ENCODE measurements at places on chromosomes 12 and 14.

- DNase-seq: no peak
These were observed 849.2 kb upstream of the LRFN5 start for GRCh38 chr14:40757376-40757950.

DNA sequence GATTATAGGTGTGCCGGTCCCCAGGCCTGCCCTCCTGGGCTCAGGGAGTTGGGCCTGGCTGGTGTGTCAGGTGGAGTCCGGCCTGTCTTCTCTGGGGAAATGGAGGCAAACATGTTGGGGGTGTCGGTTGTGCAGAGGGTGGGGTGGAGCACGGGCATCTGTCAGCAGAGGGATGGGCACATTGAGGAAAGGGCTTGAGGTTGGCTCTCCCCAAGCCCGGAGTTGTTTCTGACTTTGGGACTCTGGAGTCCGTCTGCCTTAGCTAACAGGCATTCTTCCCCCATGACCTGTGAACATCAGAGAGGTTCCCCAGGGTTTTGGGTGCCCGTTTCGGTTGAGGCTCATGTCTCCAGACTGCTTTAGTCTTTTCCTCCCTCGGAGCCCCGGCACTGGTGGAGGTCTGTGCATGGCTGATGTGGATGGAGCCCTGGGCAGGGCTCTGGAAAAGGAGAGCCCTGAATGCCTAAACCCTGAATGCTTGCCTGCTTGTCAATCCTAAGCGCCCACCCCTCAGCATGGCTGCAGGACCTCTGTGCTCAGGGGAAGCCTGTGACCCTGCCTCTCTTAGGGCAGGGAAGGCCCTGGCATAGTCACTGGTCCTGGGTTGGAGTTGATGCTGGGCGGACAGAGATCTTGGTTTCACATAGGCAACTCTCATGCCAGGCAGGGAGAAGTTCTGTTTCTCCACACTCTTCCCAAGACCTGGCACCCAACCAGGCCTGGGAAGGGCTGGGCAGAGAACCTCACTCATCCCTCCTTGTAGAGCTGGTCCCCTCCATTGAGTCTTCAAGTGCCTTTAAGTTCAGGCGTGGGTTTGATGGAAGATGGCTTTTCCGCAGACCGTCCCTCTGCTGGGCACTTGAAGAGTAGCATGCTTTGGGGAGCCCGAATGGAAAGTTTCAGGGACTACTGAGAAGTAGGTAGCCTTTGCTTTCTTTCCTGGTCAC lies 12.9 kb downstream of the NYNRIN start:
- no peak for DNase-seq

DNA sequence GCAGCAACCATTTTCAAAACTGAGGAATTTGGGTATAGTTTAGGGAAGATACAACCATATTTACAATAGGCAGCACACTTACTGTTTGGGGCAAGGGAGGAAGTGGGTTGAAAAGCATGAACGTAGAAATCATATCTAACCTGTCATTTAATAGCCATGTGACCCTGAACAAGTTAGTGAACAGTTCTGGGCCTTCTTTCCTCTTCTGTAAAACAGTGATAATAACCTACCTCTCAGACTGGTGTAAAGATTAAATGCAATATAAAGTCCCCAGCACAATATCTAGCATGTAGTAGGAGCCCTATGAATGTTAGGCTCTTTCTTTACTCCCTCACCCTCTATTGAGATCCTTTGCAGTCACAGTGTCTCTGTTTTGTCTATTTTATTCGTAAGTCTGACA lies 33.5 kb downstream of the A2ML1 start:
- DNase-seq: no peak

GRCh38 chr12:128611736-128612135 lies 212.0 kb downstream of the SLC15A4 start:
- DNase-seq: no peak

DNA sequence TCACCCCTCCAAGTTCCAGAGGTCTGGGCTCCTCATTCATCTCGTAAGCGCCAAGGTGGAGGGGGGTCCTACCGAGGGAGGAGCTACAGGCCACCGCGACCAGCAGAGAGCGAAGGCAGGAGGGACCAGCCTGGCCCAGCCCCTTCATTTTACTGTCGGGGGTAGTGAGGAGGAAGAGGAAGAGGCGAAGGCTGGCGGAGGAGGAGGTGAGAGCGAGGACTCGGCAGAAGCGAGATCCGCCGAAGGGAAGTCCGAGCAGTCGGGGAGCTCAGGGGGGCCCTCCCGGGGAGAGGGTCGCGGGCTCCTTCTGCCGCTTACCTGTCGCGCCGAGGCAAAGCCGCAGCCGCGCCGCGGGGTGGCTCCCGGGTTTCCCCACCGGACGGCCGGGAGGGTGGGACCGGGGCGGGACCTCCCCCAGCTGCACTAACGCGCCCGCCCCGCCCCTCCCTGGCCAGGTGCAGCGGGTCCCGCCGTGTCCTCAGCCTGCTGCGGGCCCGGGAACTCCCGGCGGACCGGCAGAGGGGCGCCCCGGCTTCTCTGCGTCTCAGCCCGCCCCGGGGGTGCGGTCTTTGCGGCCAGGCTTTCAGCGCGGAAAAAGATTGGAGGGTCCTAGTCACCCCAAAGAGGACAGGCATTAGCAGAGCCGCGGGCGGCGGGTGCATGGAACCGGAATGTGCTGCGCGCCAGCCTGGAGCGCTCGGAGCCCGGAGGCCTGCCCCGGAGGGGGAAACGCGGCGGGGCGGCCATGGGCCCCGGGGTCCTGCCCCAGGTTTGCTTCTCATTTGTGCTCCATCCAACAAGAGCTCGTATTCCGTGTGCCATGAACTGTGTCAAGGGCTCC lies at the start of gene GALNT6:
Gene GALNT6, minus strand, starts transcription at position 124 of the 841 bp plus-strand sequence. CDS start 11,625 bp downstream, outside the sequence.
- peak; percentile 54 for DNase-seq

- DNase-seq: no peak
These were observed 67.1 kb downstream of the PRORP start for GRCh38 chr14:35189422-35189821.

DNA sequence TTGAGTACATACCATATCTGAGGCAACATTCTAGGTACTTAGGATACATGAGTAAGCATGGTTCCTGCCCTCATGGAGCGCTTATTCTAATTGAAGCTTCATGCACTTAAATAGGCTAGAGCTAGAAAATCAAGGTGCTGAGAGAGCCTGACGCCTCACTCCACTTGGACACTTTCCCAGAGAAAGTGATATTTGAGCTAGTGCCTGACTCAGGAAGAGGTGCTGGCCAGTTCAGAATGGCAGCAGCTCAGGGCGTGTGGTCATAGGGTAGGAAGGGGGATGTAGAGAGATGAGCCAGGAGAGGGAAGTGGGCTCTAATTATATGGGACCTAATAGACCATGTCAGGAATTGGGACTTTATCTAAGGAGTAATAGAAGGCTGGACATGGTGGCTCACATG lies 33.3 kb downstream of the TULP3 start:
- DNase-seq: no peak

DNA sequence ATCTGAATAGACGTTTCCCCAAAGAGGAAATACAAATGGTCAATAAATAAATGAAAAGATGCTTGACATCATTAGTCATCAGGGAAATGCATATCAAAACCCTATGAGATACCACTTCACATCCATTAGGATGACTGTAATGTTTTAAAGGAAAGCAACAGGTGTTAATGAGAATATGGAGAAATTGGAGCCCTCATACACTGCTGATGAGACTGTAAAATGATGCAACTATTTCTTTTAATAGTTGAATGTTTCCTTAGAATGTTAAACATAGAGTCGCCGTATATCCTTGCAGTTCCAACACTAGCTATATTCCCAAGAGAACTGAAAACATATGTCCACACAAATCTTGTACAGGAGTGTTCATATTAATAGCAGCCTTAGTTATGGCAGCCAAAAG lies 133.2 kb downstream of the SLC38A4 start:
- no peak for DNase-seq

- no peak for DNase-seq
These were observed 40.2 kb upstream of the OTOGL start for GRCh38 chr12:80059102-80059501.

DNA sequence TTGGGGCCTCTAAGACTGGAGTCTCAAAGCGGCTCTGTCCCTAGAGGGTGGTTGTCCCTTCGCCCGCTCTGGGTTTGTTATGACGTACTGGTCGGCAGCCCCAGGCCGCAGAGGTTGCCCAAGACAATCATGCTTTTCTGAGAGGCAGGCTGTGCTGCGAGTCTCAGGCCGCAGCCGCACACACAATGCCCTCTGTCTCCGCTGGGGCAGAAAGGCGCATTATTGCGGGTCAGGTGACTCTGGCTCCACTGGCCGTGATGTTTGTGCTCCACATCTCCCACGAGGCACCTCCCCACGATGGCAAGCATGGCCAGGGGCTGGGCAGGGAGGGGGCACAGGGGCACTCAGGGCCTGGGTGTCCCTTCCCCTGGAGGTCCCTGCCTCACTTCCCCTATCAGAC lies 21.0 kb upstream of the PLEKHG3 start:
- DNase-seq: no peak

GRCh38 chr12:109347589-109347988 lies at the start of gene MYO1H:
Gene MYO1H, plus strand, starts transcription at chr12:109347900. Its CDS starts 61 bp downstream, at chr12:109347961.
- DNase-seq: no peak

GRCh38 chr12:40993158-40993557 lies 195.0 kb upstream of the PDZRN4 start:
- no peak for DNase-seq

DNA sequence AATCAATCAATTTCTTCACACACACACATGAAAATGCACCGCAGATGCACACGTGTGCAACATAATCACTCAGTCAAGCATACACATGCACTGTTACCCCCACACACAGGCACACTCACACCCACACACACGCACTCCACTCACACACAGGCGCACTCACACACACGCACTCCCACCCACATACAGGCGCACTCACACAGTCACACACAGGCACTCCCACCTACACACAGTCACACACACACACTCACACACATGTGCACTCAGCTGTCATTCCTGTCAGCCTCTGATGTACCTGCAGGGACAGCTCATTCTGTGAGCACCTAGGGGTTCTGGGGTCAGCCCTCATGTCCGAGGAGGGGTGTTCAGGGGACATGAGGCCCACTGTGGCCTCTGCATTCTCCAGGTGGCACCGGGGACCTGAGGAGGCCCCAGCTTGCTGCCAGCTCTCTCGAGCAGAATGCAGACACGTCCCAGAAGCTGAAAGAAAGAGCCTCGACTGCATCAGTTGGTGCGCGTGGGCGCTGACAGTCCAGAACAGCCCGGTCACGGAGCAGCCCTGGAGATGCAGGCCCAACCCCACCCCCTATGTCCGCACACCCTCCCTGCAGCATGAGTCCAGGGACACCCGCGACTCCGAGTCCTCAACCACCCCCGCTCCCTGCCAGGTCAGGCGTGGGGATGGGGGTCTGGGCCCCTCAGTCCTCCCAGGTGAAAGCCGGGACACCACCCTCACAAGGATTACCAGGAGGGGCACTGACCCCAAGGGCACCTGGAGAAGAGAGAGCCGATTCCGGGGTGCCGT lies 69.3 kb downstream of the NOC4L start:
- DNase-seq: no peak
